Osteoblast (primary cell): ENCODE measurements at places on chromosomes 2 and 18. TPM values are rescaled to one million over a fixed set of nuclear protein-coding genes. Genes with fewer than 3 reads are reported as not detected.

DNA sequence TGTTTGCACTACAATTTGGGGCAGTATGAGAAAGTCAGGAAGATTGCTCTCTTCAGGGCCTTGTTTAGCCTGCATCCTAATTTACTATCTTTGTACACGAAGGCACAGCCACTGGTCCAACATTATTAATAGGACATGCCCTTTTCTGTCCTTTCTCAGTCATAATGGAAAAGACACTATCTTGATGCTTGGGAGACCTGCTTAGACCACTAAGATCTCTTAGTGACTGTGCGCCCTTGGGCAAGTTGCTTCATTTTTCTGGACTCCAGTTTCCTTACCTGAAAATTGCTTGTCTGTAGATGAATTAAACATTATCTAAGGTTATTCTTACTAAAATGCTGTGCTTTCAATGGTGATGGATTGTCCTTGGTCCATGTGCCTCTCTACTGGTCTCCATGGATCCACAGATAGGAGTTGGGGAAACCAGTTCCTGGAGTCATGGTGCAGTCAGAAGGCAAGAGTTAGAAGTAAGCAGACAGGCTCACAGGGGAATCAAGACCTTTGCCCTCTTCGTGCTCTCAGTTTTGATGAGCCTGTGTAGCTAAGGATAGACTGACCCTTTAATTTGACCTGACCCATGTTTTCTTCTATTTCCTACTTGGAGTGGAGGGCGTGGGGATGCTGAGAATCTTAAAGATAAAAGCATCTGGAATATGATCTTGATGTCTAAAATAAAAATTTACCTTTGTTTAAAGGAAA lies 114.0 kb downstream of the RAPGEF4 start:
- no peaks in the 10 kb centered on the region for H3K36me3 ChIP-seq
- no peaks in the 10 kb centered on the region for H3K27me3 ChIP-seq
- H3K27ac ChIP-seq: no peak overlapping the region
- H3K4me3 ChIP-seq: no peak overlapping the region
- no peaks in the 10 kb centered on the region for H3K4me1 ChIP-seq

DNA sequence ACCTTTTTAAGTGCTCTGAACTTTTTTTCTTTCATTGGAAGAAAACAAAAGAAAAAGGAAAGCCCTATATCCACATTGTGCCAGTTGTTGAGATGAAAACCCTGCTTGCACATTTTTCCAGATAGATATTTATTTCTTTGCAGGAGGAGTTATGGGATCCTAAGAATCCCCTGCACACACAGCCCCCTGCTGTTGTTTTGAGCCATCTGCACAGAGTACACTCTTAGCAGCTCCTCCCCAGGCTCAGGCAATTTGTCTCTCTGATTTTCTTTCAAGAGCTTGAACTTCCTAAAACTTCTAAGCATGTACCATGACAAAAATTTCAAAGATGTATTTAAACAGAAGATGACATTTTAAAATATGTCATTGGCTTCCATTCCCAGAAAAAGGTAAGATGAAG lies 436.9 kb downstream of the METTL4 start:
- H3K27me3 ChIP-seq: no peaks in the 10 kb centered on the region
- H3K4me1 ChIP-seq: no peaks in the 10 kb centered on the region
- no peaks in the 10 kb centered on the region for H3K36me3 ChIP-seq
- DNase-seq: no peak
- no peak overlapping the region for H3K27ac ChIP-seq

DNA sequence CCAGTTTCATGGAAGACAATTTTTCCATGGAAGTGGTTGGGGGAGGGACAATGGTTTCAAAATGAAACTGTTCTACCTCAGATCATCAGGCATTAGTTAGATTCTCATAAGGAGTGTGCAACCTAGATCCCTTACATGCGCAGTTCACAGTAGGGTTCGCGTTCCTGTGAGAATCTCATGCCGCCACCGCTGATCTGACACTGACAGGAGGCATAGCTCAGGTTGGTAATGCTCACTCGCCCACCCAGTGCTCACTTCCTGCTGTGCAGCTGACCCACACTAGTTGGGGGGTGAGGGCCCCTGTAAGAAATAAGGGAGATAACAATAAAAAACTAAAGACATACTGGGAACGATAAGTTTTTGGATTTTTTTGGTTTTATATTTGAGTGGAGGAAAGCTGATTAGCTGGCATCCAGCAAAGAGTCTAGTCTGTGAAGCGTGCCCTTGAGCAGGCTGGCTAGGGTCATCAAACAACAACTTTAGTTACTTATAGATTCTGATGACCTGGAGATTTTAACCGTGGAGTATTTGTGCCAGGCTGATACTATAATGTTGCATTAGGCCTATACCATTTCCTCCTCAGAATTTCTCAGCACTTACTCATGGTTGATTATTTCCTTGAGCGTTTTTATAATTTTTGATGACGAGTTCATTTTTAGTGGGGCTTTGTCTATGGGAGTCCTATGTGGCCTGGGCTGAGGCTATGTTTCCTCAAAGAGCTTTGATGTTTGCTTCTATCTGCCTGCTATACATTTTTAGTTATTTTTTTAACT lies 6.3 kb upstream of the MCFD2 start:
- no peak overlapping the region for H3K4me3 ChIP-seq
- no peaks in the 10 kb centered on the region for H3K36me3 ChIP-seq
- peak overlapping the region; percentile 56 for H3K27ac ChIP-seq
- H3K4me1 ChIP-seq: peaks cover 24% of the 10 kb centered on the region
- peak; percentile 62 for DNase-seq
- no peaks in the 10 kb centered on the region for H3K27me3 ChIP-seq

DNA sequence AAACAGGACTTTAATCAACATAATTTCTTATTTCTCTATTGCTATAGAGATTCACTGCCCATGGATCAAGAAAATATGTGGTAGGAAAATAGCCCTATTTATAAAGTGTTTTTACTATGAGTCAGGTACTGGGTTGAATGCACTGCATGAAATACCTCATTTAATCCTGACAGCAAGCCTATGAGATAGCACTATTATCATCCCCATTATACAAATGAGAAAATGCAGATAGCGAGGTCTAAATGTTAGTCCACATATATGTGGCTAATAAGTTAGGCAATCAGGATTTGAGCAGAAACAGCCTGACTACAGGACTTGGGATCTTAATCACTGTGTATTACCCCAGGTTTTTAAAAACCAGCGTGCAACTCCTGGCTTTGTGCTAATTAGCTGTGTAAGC lies 8.5 kb upstream of the LYPD1 start:
- no peak for DNase-seq
- no peaks in the 10 kb centered on the region for H3K36me3 ChIP-seq
- no peaks in the 10 kb centered on the region for H3K27me3 ChIP-seq
- peak overlapping the region; percentile 73 for H3K27ac ChIP-seq

DNA sequence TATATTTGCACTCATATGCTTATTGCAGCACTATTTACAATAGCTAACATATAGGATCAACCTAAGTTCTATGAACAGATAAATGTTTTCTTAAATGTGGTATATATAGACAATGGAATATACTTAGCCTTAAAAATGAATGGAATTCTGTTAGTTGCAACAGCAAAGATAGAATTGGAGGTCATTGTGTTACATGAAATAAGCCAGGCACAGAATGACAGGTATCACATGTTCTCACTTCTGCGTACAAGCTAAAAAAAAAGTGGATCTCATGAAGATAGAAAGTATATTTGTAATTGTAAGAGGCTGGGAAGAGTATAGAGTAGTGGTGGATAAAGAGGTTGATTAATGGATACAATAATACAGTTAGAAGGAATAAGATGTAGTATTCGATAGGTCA lies 255.5 kb upstream of the SETBP1 start:
- no peak overlapping the region for H3K27ac ChIP-seq
- no peak overlapping the region for H3K4me3 ChIP-seq
- DNase-seq: no peak

The GTF2A1L gene
- total RNA-seq: 0.59 and 1.1 TPM in 2 replicates

The G6PC2 gene
- total RNA-seq: not detected in 2 replicates

The TBC1D8 gene
- total RNA-seq: 13.4 and 13.8 TPM in 2 replicates

The ALK gene
- under 0.01 and 0.29 TPM in 2 replicates for total RNA-seq
